ENCODE measurements at places on chromosomes 12 and 14.
A peak's percentile ranks its signal among the peaks of the same experiment; 100 is the strongest.

DNA sequence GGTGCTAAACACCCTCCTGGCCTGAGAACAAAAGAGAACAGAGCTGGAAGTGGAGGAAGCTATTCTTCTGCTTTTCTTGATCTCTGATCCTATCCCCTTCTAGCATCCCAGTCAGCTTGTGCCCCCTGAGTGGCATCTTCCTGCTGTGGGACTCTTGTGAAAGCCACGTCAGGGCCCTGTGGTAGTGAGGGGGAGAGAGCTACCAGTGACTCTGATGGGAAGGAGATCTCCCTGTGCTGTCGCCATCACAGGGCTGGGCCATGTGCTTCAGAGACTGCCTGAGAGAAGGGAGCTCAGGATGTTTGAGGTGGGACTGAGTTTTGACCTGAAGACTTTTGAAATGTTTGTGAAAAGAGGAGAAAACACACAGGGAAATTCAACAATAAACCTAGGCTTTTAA is 107.6 kb upstream of the FUT8 start:
- DNase-seq, result no peak

- DNase-seq, result no peak
Observed at GRCh38 chr12:17296882-17297281, 690.9 kb upstream of the LMO3 start.

DNA sequence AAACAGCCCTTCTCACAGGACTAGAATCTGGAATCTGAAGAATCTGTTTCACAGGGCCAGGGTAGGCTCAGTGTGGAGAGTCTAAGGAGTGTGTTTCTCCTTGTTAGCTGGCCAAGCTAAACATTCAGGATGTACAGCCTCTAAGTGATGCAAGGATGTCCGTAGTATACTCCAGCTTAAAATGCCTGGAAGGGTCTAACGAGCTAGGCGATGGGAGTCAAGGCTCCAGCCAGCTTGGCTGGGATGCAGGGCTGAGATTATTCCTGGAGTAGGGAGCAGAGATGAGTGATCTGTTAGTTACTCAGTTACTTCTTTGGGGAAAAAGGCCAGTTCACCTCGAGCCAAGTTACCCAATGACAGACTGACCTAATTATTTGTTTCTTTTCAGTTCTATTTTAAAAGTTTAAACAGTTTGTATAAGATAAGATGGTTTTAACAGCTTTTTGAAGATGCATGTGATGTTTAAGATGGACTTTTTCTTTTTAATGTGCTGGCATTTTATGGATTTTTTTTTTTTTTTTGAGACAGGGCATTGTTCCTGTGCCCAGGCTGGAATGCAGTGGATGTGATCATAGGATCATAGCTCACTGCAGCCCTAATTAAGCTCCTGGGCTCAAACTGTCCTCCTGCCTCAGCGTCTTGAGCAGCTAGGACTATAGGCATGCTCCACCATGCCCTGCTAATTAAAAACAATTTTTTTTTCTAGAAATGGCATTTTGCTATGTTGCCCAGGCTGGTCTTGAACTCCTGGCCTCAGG is 41.1 kb downstream of the SYNE2 start:
- peak; percentile 93 for DNase-seq

- no peak for DNase-seq
Observed at GRCh38 chr12:49632986-49633702, 9.8 kb downstream of the PRPF40B start.

- no peak for DNase-seq
Observed at GRCh38 chr12:118982984-118983761, 1.8 kb downstream of the SRRM4 start.

DNA sequence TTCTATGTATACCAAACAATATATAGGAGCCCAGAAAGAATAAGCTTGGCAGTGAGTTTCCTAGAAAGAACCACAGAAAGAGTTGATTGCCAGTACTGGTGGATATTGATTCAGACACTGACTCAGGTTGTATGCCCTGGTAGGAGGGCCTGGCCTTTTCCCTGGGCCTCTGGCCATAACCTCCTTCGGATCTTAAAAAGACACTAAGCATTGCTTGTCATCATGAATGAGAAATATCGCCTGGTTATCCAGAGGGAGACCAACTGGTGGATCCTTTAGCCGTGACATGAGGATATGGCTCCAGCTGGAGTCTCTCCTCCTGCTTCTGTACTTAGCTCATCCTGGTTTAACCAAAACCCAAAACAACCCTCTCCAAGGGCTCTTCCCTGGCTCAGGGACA is 231.5 kb downstream of the MSRB3 start:
- DNase-seq, result peak; percentile 17

DNA sequence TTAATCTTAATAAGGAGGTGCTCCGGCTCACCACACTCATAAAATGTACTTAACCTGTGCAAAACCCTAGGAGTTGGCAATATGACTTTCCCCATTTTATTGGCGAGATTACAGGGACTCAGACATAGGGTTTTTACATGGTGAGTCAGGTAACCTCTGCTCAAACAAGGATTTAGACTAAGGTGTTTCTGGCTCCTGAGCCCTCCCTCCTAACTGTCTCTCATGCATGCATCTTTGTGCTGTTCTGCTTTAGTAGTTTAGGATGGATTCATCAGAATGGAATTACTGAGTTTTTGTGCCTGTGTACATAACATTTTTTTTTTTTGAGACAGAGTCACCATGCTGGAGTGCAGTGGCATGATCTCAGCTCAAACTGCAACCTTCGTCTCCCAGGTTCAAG is 993.3 kb upstream of the TMEM132C start:
- no peak for DNase-seq

- peak; percentile 68 for DNase-seq
Observed at GRCh38 chr12:26198742-26199141, 3.4 kb downstream of the SSPN start.

- no peak for DNase-seq
Observed at GRCh38 chr12:70400124-70400523, 34.0 kb downstream of the KCNMB4 start.

DNA sequence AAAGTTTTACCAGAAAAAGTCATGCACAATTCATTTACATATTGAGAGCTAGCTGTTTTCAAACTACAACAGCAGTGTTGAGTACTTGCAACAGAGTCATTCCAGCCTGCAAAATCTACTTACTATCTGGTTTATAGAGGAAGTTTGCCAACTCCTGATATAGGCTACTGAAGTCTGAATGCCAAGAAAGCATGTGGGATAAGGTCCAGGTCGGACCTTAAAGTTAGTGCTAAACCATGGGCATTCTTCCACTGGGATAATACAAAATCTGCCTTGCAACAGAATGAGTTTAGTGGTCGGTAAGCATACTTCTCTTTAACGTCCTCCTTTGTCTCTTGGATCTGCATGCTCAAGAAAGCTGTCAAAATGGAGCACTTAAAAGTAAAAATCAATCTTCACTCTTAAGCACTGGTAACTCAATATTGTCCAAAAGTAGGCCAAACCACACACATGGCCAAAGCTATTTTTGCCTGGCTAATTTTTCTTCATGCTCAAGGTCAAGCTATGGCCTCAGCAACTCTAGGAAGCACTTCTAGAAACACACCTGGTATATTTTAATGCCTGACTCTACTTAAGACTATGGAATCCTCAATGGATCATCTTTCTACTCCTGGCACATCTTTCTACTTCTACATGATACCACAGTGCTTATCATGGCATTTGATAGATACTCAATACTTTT is 364.9 kb upstream of the KITLG start:
- DNase-seq, result peak; percentile 28

DNA sequence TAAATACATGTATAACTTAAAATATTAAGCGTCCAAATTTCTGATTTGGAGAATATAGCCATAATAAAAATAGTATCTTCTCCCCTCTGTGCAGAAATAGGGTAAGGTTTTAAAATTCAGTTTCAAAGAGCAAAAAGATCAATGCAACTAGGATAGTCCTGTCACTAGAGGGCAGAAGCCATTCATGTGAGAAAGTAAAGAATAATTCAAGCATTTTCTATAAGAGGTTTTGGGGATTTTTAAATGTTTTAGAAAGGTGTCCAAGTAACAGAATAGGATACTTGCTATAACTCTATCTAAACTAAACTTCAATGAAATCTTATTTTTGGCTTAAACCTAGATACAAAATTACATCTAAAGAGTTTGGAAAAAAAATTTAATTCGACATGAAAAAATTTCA is 50.3 kb downstream of the ADAMTS20 start:
- peak; percentile 29 for DNase-seq

GRCh38 chr12:57131896-57132744 is 3.8 kb downstream of the LRP1 start:
- no peak for DNase-seq

- DNase-seq, result no peak
Observed at GRCh38 chr12:6941782-6942181, 1.8 kb upstream of the RNU7-1 start.

DNA sequence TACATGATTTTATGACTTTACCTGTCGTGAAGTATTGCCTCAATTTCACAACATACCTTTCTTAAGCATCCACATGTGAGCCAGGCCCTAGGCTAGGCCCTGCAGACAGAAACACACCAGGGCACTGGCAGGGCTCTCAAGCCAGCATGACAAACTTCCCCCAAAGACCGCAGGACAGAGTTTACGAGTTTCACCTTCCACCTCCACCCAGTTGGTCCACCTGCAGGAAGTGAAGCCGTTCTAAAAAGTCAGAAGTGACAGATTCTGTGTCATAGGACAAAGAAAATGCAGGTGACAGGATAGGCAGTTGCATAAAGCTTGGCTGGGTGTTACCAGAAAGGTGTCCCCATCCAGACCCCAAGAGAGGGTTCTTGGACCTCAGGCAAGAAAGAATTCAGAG is 382.3 kb downstream of the PCNX1 start:
- no peak for DNase-seq

DNA sequence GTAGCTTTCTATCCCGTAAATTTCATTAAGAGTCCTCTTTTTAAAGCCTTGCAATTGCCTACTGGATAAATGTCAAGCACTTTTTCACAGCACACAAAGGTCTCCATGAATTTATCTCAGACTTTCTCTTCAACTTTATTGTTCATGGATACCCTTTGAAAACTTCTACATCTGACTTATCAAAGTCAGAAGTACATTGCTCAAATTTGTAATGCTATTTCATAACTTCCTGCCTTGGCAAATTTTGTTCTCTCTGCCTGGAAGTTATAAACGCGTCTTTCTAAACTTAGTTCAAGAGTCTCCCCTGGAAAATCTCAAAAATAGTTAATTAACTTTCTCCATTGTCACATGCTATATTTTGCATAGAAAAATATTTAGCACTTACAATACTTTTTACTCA is 55.9 kb upstream of the RERGL start:
- DNase-seq, result no peak

- DNase-seq, result no peak
Observed at GRCh38 chr14:103530831-103531230, 1.8 kb downstream of the TRMT61A start.

DNA sequence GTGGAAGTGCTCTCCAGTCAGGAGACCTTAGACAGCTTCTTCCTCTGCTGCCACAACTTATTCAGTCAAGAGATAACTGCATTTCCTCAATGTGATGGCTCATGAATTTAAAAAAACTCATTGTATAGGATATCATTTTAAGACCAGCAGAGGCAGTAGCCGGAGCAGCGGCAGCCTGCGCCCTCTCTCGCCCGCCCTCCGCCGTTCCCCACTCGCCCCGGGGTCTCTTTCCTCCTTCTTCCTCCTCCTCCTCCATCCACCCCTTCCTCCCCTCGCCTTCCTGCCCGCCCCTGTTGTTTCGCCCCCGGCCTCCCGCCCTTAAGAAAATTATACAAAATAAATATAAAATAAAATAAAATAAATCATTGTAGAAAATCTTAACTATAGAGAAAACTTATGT is 687.6 kb downstream of the FLRT2 start:
- DNase-seq, result no peak

DNA sequence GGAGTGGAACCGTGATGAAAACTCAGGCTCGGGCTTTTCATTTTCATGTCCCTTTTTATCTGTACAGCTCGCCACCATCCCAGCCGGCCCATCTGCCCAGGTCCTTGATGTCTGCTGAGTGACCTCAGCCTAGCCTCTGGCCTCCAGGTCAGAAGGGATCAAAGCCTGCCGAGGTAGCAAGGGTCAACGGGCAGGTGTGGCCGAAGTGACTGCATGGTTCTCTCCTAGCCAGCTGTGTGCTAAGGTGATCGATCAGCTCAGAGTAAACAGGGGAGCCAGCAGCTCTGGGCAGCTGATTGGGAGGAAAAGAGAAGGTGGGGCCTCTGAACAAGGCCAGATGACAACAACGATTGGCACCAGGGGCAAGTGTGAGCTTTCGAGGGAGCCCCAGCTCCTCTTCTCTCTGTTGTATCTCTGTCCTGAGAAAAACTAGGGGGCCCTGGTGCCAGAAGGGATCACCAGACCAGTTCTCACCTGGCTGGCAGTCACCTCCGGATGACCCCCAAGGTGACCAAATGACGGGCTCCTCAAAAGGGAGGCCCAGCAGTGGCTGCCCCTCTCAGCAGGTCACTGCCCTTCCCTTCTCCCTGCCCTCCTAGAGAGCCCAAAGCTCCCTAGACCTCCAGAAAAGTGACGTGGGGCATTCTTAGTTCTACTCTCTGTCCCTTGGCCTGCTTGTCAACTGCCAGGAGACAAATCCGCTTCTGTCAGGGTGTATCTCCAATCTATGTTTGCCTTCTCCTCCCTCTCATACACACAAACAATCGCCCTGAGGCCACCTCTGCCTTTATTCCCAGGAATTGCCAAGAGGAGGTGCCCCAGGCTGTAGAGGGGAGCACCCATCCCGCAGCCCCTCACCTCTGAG is 3.4 kb downstream of the SLC6A12 start:
- DNase-seq, result no peak

- DNase-seq, result no peak
Observed at GRCh38 chr12:94925729-94926128, 77.8 kb downstream of the NDUFA12 start.

DNA sequence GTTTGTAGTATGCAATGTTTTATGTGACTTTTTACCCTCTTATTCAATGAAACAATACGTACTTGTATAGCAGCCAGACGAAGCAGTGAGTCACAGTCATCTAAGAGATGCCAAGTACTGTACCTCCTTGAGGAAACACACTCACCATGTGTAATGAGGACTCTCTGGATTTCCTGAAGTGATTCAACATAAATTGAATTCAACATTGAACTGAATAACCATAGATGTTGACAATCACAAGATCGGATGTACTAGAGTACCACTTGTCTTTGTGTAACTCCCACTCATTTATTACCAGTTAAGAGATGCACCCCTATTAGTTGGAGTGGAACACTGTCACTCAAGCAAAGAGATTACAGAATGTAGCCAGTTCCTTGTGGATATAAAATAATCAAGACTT is 175.2 kb upstream of the HMGA2 start:
- DNase-seq, result peak; percentile 95

DNA sequence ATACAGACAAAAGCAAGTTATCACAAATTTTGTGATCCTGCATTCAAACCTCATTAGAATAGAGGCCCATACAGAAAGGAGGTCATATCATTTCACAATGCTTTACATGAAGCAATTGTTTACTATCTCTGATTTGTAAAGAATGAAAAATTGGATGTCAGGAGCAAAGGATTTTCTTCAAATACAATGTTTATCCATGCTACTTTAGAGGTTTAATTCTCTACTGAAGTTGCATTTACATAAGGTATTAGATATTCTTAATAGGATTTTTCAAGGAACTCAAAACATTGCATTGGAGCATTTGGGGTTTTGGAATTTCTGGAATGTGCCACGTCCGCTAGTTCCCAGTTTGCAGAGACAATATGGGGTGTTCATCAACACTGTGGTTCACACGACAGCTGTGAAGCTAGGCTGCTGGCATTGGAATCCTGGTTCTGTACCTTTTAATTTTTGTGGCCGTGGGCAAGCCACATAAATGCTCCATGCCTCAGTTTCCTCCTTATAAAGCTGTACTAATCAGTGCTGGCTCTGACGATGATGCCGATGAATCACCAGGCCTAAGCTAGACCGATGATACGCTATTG is 174.8 kb downstream of the APAF1 start:
- peak; percentile 49 for DNase-seq

GRCh38 chr14:26206640-26207039 is 391.2 kb downstream of the NOVA1 start:
- no peak for DNase-seq

- DNase-seq, result no peak
Observed at GRCh38 chr14:101363261-101363555, 198.1 kb upstream of the DIO3 start.

Data from astrocyte of the hippocampus (primary cell).